Effector CD8-positive, alpha-beta T cell (primary cell): ENCODE measurements at places on chromosomes 3 and 15.

DNA sequence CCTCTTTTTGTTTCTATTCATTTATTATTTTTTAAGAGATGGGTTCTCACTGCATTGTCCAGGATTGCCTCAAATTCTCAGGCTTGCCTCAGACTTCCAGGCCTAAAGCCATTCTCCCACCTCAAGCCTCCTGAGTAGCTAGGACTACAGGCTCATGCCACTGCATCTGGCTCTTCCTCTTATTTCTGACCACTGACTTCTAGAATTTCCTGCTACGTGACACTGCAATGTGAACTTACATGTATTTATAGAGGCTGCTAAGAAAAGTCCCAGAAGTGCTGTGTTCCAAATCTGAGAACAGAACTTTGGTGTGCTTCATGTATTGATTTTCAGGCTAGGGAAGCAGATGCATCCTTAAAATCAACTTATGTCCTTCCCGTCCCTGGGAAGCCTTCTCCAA, 407.4 kb downstream of the RSL24D1 start:
- DNase-seq: no peak

- DNase-seq: no peak
Measured at GRCh38 chr3:1783995-1784394, 314.7 kb upstream of the CNTN4 start.

- DNase-seq: no peak
Measured at GRCh38 chr3:161401389-161401788, 30.1 kb upstream of the SPTSSB start.

- no peak for DNase-seq
Measured at GRCh38 chr3:33196538-33196937, 22.1 kb downstream of the SUSD5 start.

- no peak for DNase-seq
Measured at GRCh38 chr3:48024401-48024800, 8.2 kb upstream of the MAP4 start.
